ENCODE measurements at places on chromosomes 11 and 22. TPM values are rescaled to one million over a fixed set of nuclear protein-coding genes. Genes with fewer than 3 reads are reported as not detected.

The RFPL2 gene
- not detected for total RNA-seq

The LARGE2 gene
- not detected for total RNA-seq

The CD59 gene
- 765 TPM for total RNA-seq

The CRYAB gene
- total RNA-seq: 6.5 TPM

The ACTN3 gene
- under 0.01 TPM for total RNA-seq

The TNRC6B gene
- total RNA-seq: 17.0 TPM

DNA sequence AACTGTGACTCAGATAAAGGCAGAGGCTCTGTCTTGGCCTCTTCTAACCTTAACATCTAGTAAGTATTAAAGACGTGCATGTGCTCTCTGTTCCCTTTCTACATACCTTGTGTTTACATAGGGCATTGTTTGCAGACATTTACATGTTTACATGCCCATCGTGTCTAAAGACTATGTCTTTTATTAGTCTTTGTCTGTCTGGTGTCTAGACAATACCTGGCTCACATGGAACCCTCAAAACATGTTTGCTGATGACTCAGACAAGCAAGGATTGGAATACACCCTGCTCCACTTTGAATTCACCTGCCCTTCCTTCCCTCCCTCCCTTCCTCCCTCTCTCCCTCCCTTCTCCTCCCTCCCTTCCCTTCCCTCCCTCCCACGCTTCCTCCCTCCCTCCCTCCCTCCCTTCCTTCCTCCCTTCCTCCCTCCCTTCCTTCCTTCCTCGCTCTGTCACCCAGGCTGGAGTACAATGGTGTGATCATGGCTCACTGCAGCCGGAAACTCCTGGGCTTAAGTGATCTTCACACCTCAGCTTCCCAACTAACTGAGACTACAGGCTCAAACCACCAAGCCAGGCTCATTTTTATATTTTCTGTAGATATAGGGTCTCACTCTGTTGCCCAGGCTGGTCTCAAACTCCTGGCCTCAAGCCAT lies 23.7 kb upstream of the SORL1-AS1 start:
- H3K36me3 ChIP-seq: no peaks in the 10 kb centered on the region
- H3K4me3 ChIP-seq: no peak overlapping the region
- no peaks in the 10 kb centered on the region for H3K4me1 ChIP-seq
- DNase-seq: no peak
- H3K27me3 ChIP-seq: peaks cover 7% of the 10 kb centered on the region

- H3K36me3 ChIP-seq: no peaks in the 10 kb centered on the region
- no peak overlapping the region for H3K27ac ChIP-seq
- no peaks in the 10 kb centered on the region for H3K27me3 ChIP-seq
- H3K4me1 ChIP-seq: no peaks in the 10 kb centered on the region
Observed at GRCh38 chr11:33582636-33583325, 117.8 kb downstream of the C11orf91 start.

DNA sequence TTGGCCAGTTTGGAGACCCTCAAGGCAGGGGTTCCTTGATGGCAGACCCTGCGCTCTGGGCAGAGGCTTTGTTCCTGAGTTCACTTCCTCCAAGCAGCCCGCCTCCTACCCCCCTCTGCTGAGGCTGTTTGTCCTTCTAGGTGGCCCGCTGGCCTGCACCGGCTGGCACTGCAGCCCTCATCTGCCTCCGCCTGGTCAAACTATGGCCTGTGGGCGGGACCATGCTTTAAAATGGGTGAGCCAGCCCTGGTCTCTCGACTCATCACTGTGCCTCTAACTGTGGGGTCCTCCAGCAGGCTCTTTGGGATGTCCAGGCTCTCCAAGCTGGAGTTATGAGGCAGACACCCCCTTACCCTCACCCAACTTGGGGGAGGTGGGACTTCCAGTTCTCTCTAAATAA lies 114.1 kb upstream of the SLC22A12 start:
- H3K4me1 ChIP-seq: no peaks in the 10 kb centered on the region
- H3K36me3 ChIP-seq: no peaks in the 10 kb centered on the region
- DNase-seq: no peak
- H3K4me3 ChIP-seq: no peak overlapping the region
- H3K27ac ChIP-seq: no peak overlapping the region

All from IMR-90 (cell line).